Cerebellar nuclear complex (tissue), 1 donor: ENCODE measurements at places on chromosomes 16 and 17.

DNA sequence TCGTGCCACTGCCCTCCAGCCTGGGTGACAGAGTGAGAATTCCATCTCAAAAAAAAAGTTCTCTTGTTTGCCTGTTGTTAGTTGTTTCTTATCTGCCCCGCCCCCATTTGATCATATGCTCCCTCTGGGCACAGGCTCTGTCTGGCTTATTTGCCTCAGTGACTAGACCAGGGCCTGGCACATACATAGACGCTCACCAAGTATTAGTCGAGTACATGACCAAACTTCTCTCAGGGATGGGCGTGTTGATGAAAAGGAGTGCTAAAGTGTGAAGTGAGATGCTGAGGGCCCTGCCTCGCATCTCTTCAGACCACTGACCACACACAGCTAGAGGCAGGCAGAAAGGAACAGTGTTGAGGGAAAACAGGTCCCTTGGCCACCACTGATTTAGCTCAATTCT lies 3.3 kb upstream of the HELZ start:
- DNase-seq: no peak

GRCh38 chr17:43974382-43975266 lies 20.9 kb upstream of the PYY start:
- no peak for DNase-seq

DNA sequence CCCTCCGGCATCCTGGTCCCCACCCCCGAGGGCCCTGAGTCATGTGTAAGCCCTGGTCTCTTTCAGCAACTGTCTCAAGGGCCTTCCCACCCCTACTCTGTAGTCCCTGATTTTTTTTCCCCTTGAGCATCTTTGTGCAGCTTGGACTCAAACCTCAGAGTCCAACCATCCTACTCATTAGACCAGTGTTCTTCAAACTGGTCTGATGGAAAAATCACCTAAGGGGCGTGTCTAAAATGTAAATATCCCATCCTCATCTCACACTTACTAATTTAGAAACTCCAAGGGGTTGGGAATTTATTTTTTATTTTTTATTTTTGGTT lies 624 bp downstream of the G6PC3 start:
- DNase-seq: no peak

DNA sequence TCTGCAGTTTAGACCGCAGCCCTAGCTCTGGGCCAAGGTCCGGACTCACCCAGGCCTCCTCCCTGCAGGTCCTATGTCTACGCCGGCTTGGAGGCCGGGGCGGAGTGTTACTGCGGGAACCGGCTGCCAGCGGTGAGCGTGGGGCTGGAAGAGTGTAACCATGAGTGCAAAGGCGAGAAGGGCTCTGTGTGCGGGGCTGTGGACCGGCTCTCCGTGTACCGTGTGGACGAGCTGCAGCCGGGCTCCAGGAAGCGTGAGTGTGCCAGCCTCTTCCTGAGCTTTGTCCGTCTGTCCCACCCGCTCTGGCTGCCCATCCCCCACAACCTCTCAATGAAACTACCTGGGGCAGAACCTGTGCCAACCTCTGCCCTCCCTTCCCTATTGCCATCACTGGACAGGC lies 20.1 kb downstream of the WSCD1 start:
- DNase-seq: no peak

DNA sequence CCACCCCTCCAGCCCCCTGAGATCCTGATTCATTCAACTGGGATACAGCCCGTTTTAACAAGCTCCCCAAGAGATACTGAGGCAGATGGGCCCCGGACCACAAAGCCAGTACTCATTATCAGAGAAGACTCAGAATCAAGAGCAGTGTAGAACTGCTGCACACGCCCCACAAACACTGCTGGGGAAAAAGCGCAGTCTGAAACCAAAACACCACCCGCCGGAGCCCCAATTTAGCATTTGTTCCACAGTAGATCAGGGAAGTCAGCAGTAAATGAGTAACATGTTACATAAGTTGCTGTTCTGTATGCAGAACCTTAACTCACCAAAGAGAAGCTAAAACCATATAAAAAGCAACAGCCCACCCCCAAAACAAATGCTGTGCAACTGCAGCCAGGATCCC lies 123.6 kb downstream of the CDYL2 start:
- DNase-seq: no peak

- DNase-seq: no peak
Measured at GRCh38 chr17:9918352-9918751, 13.3 kb upstream of the RCVRN start.

- no peak for DNase-seq
Measured at GRCh38 chr17:59676716-59677115, 30.5 kb downstream of the PTRH2 start.

- no peak for DNase-seq
Measured at GRCh38 chr16:35532576-35532975, 2073.2 kb downstream of the TP53TG3F start.

GRCh38 chr17:76120658-76121008 lies 17.0 kb upstream of the EXOC7 start:
- no peak for DNase-seq

DNA sequence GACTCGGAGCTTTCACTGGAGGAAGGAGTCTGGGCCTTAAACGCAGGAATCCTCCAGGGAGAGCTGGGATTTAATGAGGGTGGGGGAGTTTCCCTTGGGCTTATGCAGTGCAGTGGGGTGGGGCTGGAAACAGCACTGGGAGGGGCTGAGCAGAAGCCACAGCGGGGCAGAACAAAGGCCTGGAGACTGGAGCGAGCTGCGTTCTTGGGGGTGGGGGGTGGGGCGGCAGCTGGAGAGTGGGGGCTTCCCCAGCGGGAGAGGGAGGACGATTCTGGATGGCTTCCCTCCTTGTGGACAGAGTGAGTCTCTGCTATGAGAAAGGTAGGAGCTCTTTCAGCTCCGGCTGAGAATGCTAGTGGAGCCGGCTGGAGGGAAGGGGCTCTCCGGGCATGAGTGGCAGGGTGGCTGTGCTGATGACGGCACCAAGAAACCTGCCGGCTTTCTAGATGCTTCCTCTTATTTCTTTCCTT lies 406.0 kb downstream of the SEC14L1 start:
- DNase-seq: no peak

- no peak for DNase-seq
Measured at GRCh38 chr16:68718590-68718989, 18.5 kb upstream of the CDH1 start.

DNA sequence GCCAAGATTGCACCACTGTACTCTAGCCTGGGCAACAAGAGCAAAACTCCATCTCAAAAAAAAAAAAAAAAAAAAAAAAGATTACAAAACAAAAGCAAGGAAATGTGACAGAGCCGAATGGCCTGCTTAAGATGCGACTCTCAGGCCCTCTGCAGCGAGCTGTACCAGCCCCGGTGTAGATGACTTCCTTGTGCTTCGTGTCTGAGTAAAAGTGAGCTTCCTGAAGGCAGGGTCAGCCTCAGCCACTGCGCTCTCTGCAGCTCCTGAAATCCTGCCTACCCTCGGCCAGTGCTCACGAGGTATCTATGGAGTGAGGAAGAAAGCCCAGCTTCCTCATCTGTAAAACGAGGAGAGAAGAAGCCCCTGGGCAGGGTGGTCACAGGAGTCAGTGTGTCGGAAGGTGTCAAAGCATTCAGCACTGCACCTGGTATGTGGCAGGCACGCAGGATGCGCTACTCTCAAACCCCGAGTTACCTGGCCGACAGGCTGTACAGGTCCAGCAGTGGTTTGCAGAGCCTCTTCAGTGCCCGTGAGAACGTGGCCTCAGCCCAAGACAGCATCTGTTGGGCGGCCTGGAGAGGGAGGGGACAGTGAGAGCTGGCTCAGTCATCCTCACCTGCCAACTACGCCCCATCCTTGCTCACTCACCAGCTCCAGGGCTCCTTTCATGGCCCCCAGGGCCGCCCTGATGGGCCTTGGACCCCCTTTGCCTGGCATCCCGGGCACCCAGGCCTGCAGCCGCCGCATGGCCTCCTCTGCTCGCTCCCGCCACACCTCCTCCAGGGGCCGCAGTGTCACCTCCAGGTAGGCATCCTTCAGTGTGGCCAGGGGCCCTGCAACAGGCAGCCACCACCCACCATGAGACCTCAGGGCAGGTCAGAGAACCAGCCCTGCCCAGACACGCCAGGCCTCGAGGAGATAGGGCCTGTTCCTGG lies 44.6 kb downstream of the RMI2 start:
- no peak for DNase-seq

DNA sequence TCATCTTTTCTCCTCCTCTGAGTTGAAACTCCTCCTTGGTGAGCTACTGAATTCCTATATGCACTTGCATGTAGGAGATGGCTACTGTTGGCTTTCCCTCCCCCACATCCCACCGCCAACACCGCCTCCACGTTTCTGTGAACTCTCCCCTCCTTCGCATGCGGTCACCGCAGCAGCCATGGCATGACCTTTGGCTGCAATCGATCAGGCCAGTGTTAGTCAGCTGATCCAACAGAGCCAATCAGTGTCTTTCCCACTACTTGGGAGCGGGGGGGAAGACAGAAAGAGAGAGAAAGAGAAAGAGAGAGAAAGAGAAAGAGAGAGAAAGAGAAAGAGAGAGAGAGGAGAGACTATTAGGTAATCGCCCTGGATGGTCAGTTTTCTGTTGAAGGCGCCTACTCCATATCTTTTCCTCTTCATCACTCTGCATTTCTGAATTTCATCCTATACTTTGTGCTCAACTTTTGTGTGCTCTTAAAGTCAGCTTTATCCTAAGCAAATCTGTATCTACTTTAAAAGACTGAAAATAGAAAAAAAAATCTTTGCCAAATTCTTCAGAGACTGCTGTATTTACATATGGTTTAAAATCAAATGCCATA lies 22.7 kb downstream of the ASGR1 start:
- DNase-seq: no peak

DNA sequence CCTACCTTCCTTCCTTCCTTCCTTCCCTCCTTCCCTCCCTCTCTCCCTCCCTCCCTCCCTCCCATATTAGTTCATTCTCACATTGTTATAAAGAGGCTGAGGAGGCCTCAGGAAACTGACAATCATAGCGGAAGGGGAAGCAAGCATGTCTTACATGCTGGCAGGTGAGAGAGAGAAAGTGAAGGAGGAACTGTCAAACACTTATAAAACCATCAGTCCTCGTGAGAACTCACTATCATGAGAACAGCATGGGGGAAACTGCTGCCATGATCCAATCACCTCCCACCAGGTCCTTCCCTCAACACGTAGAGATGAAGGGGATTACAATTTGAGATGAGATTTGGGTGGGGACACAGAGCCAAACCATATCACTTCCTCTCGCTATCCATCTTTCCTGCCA lies 281.6 kb upstream of the FOXF1 start:
- no peak for DNase-seq

DNA sequence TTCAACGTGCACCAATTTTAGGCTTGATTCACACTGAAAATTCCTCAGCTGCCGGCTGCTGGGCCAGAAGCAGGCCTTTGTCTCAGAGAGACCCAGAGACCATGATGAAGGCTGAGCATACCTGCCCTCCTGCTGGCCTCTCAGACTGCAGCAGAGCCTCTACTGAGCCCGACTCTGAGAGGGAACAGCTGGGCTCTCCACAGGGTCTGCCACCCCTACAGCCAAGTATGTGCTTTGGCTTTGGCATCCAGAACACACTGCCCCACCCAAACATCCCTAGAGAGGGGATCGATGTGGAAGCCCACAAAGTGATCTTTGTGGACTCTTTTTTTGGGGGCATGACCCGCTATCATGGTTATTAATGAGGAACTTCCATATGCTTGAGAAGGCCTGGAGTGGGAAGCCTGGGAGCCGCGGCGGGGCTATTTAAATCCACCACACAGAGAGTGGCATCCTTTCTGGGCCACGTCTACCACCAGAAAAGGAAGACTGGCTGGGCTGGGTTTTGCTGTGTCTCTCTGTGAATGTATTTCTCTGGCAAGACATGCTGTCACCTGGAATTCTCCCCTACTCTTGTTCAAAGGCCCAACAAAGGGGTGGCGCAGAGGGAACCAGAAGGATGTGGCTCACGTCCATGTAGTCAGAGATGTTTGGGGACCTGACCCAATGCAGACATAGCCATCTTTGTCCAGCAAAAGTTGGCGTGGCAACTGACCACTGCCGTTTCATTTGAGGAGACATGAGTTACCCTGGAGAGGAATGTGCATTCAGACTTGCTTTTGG lies 69.3 kb downstream of the GNAO1 start:
- no peak for DNase-seq

DNA sequence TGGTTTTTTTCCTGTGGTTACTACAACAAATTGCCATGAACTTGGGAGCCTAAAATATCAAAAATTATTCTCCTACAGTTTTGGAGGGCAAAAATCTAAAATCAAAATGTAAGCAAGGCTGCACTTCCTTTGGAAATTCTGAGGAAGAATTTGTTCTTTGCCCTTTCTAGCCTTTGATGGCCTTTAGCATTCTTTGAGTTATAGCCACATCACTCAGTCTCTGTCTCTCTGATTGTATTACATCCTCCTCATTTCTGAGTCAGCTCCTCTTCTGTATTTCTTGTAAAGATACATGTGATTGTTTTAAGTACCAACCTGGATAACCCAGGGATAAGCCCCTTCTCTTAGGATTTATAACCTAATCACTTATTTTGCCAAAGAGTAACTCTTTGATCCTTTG lies 282.0 kb downstream of the BCAS3 start:
- DNase-seq: no peak

DNA sequence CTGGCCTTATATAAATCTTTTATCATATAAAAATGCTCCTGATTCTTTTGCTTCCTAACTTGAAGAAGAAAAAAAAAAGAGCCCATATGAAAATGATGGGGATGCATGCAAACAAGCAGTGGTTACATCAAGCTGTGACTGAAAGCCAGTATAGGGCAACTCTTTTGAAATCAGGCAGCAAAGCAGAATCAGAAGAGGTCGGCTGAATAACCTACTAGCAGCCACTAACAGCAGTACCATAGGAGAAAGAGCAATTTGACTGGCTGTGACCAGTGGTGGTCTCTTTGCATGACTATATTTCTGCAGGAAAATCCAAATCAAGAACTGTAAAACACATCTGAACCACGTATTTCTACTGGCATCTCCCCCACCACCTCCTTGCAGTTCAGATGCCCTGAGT lies 161.9 kb upstream of the C17orf78 start:
- no peak for DNase-seq

GRCh38 chr17:42087042-42087701 lies 11.1 kb downstream of the ZNF385C start:
- no peak for DNase-seq

DNA sequence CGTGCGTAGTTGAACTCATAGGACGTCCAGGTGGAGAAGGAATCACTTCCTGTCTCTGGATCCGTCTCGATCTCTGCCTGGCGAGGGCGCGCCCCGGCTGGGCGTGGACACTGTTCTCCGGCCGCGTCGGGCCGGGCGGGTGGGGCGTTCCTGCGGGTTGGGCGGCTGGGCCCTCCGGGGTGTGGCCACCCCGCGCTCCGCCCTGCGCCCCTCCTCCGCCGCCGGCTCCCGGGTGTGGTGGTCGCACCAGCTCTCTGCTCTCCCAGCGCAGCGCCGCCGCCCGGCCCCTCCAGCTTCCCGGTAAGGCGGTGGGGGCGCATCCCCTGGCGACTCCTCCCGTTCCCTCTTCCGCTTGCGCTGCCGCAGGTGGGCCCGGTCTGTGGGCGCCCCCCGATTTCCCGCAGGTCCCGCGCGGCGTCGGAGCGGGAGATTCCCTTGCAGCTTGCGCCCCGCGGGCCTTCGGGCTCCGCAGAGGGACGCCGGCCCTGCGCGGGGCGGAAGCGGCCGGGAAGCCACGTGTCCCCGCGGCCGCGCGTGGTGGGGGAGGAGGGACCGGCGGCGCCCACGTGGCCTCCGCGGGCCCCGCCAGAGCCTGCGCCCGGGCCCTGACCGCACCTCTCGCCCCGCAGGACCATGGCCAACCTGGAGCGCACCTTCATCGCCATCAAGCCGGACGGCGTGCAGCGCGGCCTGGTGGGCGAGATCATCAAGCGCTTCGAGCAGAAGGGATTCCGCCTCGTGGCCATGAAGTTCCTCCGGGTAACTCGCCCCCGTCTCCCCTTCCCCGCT lies at the start of gene NME2:
Gene NME2, plus strand, starts transcription at position 214 of the 789 bp plus-strand sequence. Its CDS starts 420 bp downstream, at position 634.
- no peak for DNase-seq

- no peak for DNase-seq
Measured at GRCh38 chr16:67499106-67499505, 15.8 kb upstream of the AGRP start.

- no peak for DNase-seq
Measured at GRCh38 chr17:43928609-43929008, 13.7 kb downstream of the PPY start.
